ENCODE measurements at places on chromosomes 2 and 18. TPM values are rescaled to one million over a fixed set of nuclear protein-coding genes. Genes with fewer than 3 reads are reported as not detected.

The TTN gene
- 13.5 TPM for total RNA-seq

The DTNB gene
- total RNA-seq: 36.7 TPM

The OTOS gene
- not detected for total RNA-seq

The POTEE gene
- 0.47 TPM for total RNA-seq

The PLEKHM3 gene
- 8.7 TPM for total RNA-seq

The DYNAP gene
- not detected for total RNA-seq

The MALL gene
- total RNA-seq: not detected

The EML4 gene
- 119 TPM for total RNA-seq

The HOXD12 gene
- not detected for total RNA-seq

The CACNB4 gene
- 0.71 TPM for total RNA-seq

The ANKRD62 gene
- not detected for total RNA-seq

The NCOA1 gene
- total RNA-seq: 23.6 TPM

The ARHGAP25 gene
- 109 TPM for total RNA-seq

The SERPINB3 gene
- total RNA-seq: not detected

The TRAPPC8 gene
- 46.1 TPM for total RNA-seq

All from activated naive CD8-positive, alpha-beta T cell treated with anti-CD3 and anti-CD28 coated beads, Interleukin-2, amount 10 ng/mL, durations not matched to agents 7 days and 5 days (primary cell).